Psoas muscle (tissue), 8 donors: ENCODE measurements at places on chromosomes 3 and 15.

DNA sequence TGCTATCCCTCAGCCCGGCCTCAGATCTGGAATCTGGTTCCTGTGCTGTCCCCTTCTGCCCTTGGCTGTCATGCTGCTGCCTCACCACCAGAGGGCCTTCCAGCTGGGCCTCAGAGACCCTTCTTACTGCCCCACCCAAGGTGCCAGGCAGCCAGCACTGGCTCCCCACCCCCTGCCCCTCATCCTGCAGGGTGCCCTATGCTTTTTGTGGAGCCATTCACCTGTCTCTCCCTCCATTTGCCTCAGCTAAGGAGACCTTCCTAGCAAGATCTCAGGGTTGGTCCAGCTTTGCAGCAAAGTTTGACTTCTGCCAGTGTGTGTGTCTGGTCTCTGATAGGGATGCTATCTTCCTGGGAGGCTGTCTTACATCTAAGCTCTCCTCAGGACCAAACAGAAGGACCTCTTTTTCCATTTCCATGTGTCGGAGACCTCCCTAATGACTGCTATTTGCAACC is 1.9 kb upstream of the VWA5B2 start:
- H3K27ac ChIP-seq, result no peak overlapping the region
- no peak overlapping the region for H3K4me3 ChIP-seq
- H3K36me3 ChIP-seq, result no peaks in the 10 kb centered on the region
- DNase-seq, result peak; percentile 56
- H3K4me1 ChIP-seq, result no peaks in the 10 kb centered on the region

- H3K27ac ChIP-seq, result no peak overlapping the region
- no peaks in the 10 kb centered on the region for H3K27me3 ChIP-seq
- DNase-seq, result no peak
- H3K4me1 ChIP-seq, result no peaks in the 10 kb centered on the region
These were observed 499.6 kb upstream of the CCDC54 start for GRCh38 chr3:106877627-106878026.

DNA sequence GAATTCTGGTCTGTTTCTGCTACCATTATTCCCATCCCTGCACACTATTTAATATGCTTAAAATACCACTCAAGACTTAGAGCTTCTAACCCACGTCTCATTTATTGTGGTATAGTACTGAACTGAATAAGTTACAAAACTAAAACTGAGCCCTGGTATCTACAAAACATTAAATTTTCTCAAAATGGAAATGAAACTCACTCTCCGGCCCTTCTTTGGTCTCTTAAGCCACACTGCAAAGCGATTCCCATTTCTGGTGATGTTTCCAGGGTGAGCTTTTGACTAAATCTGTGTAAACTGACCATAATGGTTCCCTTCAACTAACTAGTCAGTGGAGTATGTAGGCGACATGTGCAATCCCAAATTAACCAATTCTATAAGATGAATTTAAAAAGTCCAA is 18.6 kb downstream of the KPNA4 start:
- no peak overlapping the region for H3K4me3 ChIP-seq
- DNase-seq, result no peak
- H3K27me3 ChIP-seq, result no peaks in the 10 kb centered on the region
- no peak overlapping the region for H3K27ac ChIP-seq
- no peaks in the 10 kb centered on the region for H3K36me3 ChIP-seq
- peaks cover 39% of the 10 kb centered on the region for H3K4me1 ChIP-seq

GRCh38 chr3:23365066-23365465 is 161.9 kb downstream of the UBE2E2 start:
- H3K4me1 ChIP-seq, result no peaks in the 10 kb centered on the region
- no peaks in the 10 kb centered on the region for H3K36me3 ChIP-seq
- no peaks in the 10 kb centered on the region for H3K27me3 ChIP-seq
- no peak overlapping the region for H3K27ac ChIP-seq
- no peak overlapping the region for H3K4me3 ChIP-seq
- DNase-seq, result no peak

GRCh38 chr3:52428151-52429005 is 16.5 kb downstream of the SEMA3G start:
- no peak overlapping the region for H3K4me3 ChIP-seq
- no peaks in the 10 kb centered on the region for H3K36me3 ChIP-seq
- no peaks in the 10 kb centered on the region for H3K27me3 ChIP-seq
- H3K4me1 ChIP-seq, result peaks cover 15% of the 10 kb centered on the region
- DNase-seq, result no peak

- DNase-seq, result no peak
- no peaks in the 10 kb centered on the region for H3K4me1 ChIP-seq
- H3K36me3 ChIP-seq, result no peaks in the 10 kb centered on the region
- no peaks in the 10 kb centered on the region for H3K27me3 ChIP-seq
- H3K4me3 ChIP-seq, result no peak overlapping the region
- H3K27ac ChIP-seq, result no peak overlapping the region
These were observed 48.5 kb upstream of the SLC12A8 start for GRCh38 chr3:125261031-125261430.

DNA sequence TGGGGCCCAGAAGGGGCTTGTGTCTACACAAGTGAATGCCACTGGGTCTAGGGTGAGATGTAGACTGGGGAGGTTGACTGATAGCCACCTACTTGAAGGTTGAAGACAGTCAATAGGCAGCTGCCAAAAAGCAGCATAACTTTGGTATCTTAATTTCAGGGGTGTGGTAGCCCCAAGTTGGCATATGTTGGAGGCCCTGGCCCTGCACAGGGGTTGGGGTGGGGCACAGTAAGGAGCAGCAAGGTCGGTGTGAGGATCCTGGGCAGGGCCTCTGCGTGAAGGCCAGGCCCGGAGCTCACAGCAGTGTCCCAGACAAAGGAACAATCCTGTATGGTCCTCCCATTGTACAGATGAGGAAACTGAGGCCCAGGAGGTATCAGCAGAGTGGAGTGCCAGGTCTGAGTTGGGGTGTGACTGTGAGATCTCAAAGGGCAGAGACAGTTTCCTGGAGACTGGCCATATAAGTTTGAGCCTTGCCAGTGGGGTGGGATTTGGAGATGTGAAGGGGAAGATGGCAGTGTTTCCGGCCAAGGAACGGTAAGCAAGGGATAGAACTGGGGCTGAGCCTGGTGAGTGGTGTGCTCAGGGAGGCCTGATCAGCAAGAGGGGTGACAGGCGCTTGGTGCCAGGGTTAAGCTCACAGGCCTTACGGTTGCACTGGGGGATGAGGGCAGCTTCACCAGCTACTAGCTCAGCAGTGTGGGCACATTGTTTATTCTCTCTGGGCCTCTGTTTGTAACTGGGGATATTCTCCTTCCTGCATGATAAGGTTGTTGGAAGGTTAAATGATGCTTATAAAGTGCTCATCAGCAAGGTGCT is 1.7 kb downstream of the KLHL40 start:
- H3K36me3 ChIP-seq, result peaks cover 25% of the 10 kb centered on the region
- H3K4me1 ChIP-seq, result peaks cover 51% of the 10 kb centered on the region
- no peak for DNase-seq
- H3K4me3 ChIP-seq, result peak overlapping the region; percentile 71
- peak overlapping the region; percentile 98 for H3K27ac ChIP-seq

- H3K27me3 ChIP-seq, result no peaks in the 10 kb centered on the region
- peaks cover 39% of the 10 kb centered on the region for H3K36me3 ChIP-seq
- no peak for DNase-seq
- H3K4me3 ChIP-seq, result no peak overlapping the region
- H3K4me1 ChIP-seq, result peaks cover 48% of the 10 kb centered on the region
These were observed 37.5 kb downstream of the TGFBR2 start for GRCh38 chr3:30643763-30644462.
